ENCODE measurements at places on chromosomes 12 and 14. TPM values are rescaled to one million over a fixed set of nuclear protein-coding genes. Genes with fewer than 3 reads are reported as not detected.

DNA sequence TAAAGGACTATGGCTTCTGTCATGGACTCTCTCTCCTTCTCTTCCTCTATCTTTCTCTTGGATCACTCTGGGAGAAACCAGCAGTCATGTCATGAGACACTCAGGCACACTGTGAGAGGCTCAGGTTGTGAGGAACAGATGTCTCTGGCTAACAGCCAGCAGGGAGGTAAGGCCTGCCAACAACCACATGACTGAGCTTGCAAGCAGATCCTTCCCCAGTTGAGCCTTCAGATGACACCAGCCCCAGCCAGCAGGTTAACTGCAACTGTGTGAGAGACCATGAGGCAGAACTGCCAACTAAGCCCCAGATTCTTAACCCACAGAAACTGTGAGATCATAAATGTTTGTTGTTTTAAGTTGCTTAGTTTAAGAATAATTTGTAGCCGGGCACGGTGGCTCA, 90.6 kb downstream of the VCPKMT start:
- H3K4me1 ChIP-seq, result peaks cover 20% of the 10 kb centered on the region
- peak overlapping the region; percentile 16 for H3K27ac ChIP-seq
- H3K36me3 ChIP-seq, result peaks cover 41% of the 10 kb centered on the region

GRCh38 chr12:104578453-104578852, 121.7 kb downstream of the CHST11 start:
- peaks cover 7% of the 10 kb centered on the region for H3K36me3 ChIP-seq
- peak overlapping the region; percentile 7 for H3K27ac ChIP-seq
- DNase-seq, result no peak
- H3K27me3 ChIP-seq, result no peaks in the 10 kb centered on the region
- H3K4me3 ChIP-seq, result no peak overlapping the region

- peaks cover 38% of the 10 kb centered on the region for H3K27me3 ChIP-seq
- no peak for DNase-seq
- peak overlapping the region; percentile 99 for H3K27ac ChIP-seq
Measured at GRCh38 chr12:57229046-57229633, 371 bp upstream of the SHMT2 start.

SSTR1 gene
- not detected for total RNA-seq

GRCh38 chr12:26317942-26318575, 122.7 kb downstream of the SSPN start:
- peaks cover 10% of the 10 kb centered on the region for H3K27me3 ChIP-seq
- H3K36me3 ChIP-seq, result peaks cover 5% of the 10 kb centered on the region
- H3K27ac ChIP-seq, result no peak overlapping the region

DNA sequence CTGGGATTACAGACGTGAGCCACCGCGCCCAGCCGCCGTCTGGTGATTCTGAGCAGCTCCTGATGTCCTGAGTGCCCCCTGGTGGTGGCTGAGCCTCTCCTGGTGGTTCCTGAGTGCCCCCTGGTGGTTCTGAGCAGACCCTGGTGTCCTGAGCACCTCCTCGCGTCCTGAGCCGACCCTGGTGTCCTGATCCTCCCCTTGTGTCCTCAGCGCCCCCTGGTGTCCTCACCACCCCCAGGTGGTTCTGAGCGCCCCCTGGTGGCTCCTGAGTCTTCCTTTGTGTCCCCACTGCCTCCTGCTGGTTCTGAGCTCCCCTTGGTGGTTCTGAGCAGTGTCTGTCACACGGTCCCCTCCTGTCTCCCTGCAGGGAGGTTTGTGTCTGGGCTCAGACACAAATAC, 1304.9 kb downstream of the TMEM121 start:
- H3K36me3 ChIP-seq, result peaks cover 1% of the 10 kb centered on the region
- peaks cover 5% of the 10 kb centered on the region for H3K27me3 ChIP-seq

RHOJ gene
- not detected for total RNA-seq

- H3K27ac ChIP-seq, result no peak overlapping the region
- no peak for DNase-seq
- no peaks in the 10 kb centered on the region for H3K27me3 ChIP-seq
- peaks cover 13% of the 10 kb centered on the region for H3K4me1 ChIP-seq
- H3K4me3 ChIP-seq, result no peak overlapping the region
Measured at GRCh38 chr14:61754627-61755381, 7.4 kb upstream of the SNAPC1 start.

NTS gene
- total RNA-seq, result not detected

DNA sequence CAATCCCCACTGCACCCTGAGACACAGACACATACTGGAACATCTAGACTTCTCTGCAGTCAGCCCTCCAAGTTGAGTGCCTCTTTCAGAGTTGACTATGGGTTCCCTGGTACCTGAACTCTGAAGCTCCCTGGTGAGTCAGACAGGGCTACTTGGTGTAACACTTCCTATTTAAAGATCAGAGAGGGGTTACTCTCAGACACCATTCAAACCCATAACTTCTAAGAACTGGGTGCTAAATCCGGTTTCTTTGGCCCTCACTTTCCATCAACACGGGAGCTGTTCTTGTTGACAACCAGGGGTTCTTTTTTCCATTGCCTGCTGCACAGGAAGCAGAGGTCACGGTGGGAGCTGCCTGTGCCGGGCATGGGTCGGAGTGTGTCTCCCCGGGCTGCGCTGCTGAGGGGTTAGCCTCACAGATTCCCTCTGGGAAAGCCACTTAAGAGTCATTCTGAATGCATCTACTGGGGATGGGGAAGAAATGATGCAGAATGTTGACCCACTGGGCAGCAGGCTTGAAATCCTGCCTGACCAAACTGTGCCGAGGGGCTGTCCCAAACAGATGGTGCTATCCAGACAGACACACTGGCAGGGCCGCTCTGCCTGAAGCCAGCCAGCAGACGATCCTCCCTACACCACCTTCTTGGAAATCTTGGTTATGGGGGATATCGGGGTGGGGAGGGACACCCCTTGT, 74.1 kb downstream of the PITPNM2 start:
- H3K27ac ChIP-seq, result peak overlapping the region; percentile 95
- peaks cover 57% of the 10 kb centered on the region for H3K4me1 ChIP-seq
- H3K4me3 ChIP-seq, result peak overlapping the region; percentile 90
- no peaks in the 10 kb centered on the region for H3K27me3 ChIP-seq
- no peaks in the 10 kb centered on the region for H3K36me3 ChIP-seq

KRT83 gene
- not detected for total RNA-seq

MYF5 gene
- not detected for total RNA-seq

GRCh38 chr14:92391726-92392125, 68.8 kb downstream of the SLC24A4 start:
- H3K36me3 ChIP-seq, result no peaks in the 10 kb centered on the region
- no peaks in the 10 kb centered on the region for H3K27me3 ChIP-seq
- H3K4me1 ChIP-seq, result no peaks in the 10 kb centered on the region
- H3K27ac ChIP-seq, result no peak overlapping the region
- no peak overlapping the region for H3K4me3 ChIP-seq

DNA sequence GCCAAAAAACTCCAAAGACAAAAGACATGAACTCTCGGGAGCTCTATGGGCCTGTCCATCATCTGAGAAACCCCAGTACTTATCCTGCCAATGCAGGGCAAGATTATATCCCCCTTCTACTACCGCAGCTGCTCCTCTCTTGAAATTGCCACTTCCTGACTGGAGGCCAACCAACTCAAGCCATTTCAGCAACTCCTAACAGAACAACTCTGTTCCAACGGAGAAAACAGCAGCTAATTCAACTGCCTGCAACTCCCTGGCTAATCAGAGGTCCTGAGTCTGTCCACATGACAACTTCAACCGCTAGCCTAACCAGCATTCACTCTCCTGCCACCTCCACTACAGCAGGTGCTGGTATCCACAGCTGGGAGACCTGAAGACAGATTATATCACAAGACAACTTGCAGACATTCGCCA, 24.1 kb downstream of the CEP83 start:
- no peak for DNase-seq
- peaks cover 50% of the 10 kb centered on the region for H3K36me3 ChIP-seq
- H3K4me1 ChIP-seq, result peaks cover 26% of the 10 kb centered on the region
- H3K27ac ChIP-seq, result no peak overlapping the region
- H3K27me3 ChIP-seq, result no peaks in the 10 kb centered on the region

NACA gene
- total RNA-seq, result 1,149 TPM

C12orf50 gene
- total RNA-seq, result not detected

NFATC4 gene
- total RNA-seq, result 0.54 TPM

- H3K27me3 ChIP-seq, result no peaks in the 10 kb centered on the region
- no peaks in the 10 kb centered on the region for H3K4me1 ChIP-seq
- H3K4me3 ChIP-seq, result no peak overlapping the region
- no peaks in the 10 kb centered on the region for H3K36me3 ChIP-seq
- H3K27ac ChIP-seq, result no peak overlapping the region
Measured at GRCh38 chr12:97910559-97910958, 448.0 kb downstream of the RMST start.

DNA sequence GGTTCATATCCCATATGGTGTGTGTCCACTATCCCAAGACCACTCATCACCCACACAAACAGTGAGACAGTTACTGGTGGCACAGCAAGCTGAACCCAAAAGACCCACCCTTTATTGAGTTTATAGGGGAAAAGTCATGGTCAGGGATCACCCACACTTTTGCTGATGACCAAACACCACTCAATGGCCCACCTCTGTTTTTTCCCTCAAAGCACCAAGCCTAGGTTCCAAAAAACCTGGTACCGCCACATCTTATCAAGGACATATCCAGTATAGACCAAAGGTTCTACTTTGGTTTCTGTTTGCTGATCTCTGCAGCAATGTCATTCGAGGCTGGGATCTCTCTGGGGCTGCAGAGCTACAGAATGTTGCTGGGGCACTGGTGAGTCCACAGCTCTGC, 19.7 kb upstream of the OR6S1 start:
- H3K4me1 ChIP-seq, result peaks cover 14% of the 10 kb centered on the region
- no peaks in the 10 kb centered on the region for H3K36me3 ChIP-seq
- H3K27ac ChIP-seq, result no peak overlapping the region
- H3K4me3 ChIP-seq, result no peak overlapping the region

ZDHHC22 gene
- not detected for total RNA-seq

LPAR5 gene
- 7.9 TPM for total RNA-seq

DNA sequence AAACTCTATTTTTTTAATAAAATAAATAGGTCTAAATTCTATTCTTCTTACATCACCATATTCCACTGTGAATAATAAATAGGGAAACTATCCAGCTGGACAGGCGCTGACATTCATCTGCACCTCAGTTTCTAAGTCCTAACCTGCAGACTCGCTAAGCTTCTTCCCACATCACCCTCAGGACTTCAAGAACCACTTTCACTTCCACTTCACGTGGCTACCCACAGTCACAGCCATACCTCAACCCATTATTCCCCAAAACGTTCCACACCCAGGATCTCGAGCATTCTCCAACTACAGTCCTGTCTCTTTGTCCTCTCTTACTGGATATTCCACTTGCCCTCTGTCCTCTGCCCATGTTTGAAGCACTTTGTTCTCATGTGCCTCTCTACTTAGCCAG, 71.1 kb downstream of the C2CD5 start:
- peak overlapping the region; percentile 6 for H3K27ac ChIP-seq
- DNase-seq, result no peak
- H3K27me3 ChIP-seq, result no peaks in the 10 kb centered on the region
- peaks cover 21% of the 10 kb centered on the region for H3K36me3 ChIP-seq
- H3K4me3 ChIP-seq, result no peak overlapping the region
- H3K4me1 ChIP-seq, result peaks cover 20% of the 10 kb centered on the region

ACRBP gene
- total RNA-seq, result 0.86 TPM

MYF6 gene
- total RNA-seq, result not detected
